ENCODE measurements at places on chromosomes 5 and 9. TPM values are rescaled to one million over a fixed set of nuclear protein-coding genes. Genes with fewer than 3 reads are reported as not detected.

The ANXA6 gene
- total RNA-seq = 8.2 TPM

The ORM2 gene
- not detected for total RNA-seq

The ADAMTS12 gene
- total RNA-seq = under 0.01 TPM

The SPATA31A6 gene
- not detected for total RNA-seq

The PKD2L2 gene
- not detected for total RNA-seq

The PCDHA5 gene
- total RNA-seq = 0.21 TPM

The PCDHGA5 gene
- 0.64 TPM for total RNA-seq

The SELENOP gene
- total RNA-seq = 1.4 TPM

The BTNL9 gene
- 0.07 TPM for total RNA-seq

The PCDHGB6 gene
- total RNA-seq = 4.0 TPM

The GPR150 gene
- 0.21 TPM for total RNA-seq

The CER1 gene
- not detected for total RNA-seq

The SH3RF2 gene
- total RNA-seq = 32.2 TPM

The NR5A1 gene
- total RNA-seq = not detected

The TSSK1B gene
- under 0.01 TPM for total RNA-seq

The PLAC8L1 gene
- total RNA-seq = not detected

The GLIPR2 gene
- total RNA-seq = 1.6 TPM

The CCL27 gene
- total RNA-seq = 0.34 TPM

The FOXD4L6 gene
- under 0.01 TPM for total RNA-seq
